Chondrocyte (in vitro differentiated cells): ENCODE measurements at places on chromosomes 5 and 9. TPM values are rescaled to one million over a fixed set of nuclear protein-coding genes. Genes with fewer than 3 reads are reported as not detected.

DNA sequence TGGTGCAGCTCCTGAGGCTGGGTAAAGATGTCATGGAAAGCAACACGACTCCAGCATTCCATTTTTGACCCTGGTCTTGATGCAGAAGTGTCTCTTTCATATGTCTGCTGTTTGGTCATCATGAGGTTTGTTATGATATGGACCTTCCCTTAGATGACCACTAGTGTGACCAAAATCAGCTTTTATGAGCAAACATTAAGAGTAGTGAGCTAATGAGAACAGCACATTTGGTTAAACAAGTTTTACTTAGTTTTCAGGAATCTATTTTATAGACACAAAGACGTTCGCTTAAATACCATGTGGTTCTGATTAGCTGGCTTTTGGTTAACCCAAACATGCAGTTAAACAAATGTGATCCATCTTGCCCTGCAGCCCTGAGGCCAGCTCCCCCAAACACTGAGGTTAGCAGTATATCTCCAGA, 56.7 kb upstream of the ACTBL2 start:
- no peak for DNase-seq

DNA sequence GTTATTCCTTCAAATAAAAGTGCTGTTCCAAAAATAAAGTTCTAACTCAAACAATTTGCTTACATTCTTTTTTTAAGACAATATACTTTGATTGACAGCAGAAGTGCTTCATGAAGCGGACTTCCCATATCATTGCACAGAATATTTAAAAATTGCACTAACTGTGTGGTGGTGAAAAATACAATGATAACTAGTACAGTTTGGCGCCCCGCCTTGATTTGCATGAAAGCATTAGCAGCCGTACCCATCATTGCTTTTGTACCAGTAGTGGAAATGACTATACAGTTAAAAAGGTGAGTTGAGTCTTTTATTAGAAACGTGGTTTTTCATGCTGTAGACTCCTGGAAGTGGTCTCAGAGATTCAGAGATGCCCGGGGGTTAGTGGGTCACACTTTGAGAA, 69.5 kb upstream of the MAP3K1 start:
- DNase-seq = no peak

GRCh38 chr5:170651604-170652277, 131.8 kb upstream of the GABRP start:
- DNase-seq = no peak

DNA sequence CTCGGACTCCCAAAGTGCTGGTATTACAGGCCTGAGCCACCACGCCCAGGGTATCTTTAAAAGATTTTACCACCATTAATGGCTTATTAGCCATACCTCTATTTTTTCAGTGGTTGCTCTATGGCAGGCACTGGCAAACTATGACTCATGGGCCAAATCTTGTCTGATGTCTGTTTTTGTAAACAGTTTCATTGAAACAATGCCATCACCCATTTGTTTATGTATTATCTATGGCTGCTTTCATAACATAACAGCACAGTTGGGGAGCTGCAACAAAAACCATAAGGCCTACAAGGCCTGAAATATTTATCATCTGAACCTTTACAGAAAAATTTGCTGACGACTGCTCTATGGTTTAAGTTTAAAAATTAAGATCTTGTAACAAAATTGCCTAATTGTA, 66.8 kb downstream of the SLC38A9 start:
- no peak for DNase-seq

DNA sequence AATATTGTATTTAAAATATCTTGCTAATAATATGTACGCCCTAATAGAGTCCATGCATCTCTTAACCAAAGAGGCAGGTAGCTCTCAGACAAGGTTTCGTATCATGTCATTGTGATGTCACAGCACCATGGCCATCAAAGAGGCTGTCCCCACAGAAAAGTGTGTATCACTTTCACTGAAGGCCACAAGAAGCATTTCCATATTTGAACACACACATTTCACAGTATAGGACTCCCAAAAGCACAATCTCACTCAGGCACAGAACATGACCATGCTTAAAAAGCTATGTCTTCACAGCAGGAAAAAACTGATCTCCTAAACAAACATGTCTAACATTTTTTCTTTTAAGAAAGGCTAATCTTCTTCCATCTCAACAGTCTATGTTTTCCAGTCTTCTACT, 133.8 kb downstream of the DENND1A start:
- DNase-seq = no peak

The WWC1 gene
- 2.1 to 4.9 TPM (median 2.1 TPM) in 3 replicates for total RNA-seq

The GPR151 gene
- not detected in 3 replicates for total RNA-seq

The SH3PXD2B gene
- 48.9 to 81.1 TPM (median 75.7 TPM) in 3 replicates for total RNA-seq
